ENCODE measurements at places on chromosomes 1 and 21.

GRCh38 chr1:24045771-24046170 lies 65.6 kb upstream of the SRSF10 start:
- no peak for DNase-seq

- no peak for DNase-seq
Observed at GRCh38 chr1:55050283-55050682, 10.9 kb downstream of the PCSK9 start.

DNA sequence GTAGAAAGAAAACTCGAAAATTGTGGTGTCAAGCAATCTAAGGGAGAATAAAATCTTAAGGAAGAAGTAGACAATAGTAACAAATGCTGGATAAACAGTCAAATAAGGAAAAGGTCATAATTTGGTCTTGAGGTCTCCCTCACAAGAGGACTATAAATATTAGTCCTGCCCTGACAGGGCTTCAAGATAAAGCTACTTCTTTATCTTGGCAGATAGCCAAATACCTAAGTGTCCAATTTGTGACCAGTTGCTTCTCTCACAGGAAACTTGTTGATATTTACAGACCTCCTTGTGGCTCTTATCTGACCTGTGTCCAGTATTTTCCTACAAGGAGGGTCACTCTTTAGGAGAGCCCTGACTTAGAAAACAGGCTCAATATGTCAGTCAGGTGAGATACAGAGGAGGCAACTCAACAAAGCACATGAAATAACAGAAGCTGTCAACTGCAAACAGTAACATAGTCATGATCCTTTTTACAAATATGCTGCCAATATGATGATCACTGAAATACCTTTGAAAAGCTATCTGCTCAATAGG lies 88.8 kb downstream of the TNNI3K start:
- no peak for DNase-seq

GRCh38 chr1:119483441-119484200 lies 23.4 kb upstream of the HSD3B1 start:
- DNase-seq: no peak

- no peak for DNase-seq
Observed at GRCh38 chr1:234755449-234755863, 145.5 kb upstream of the IRF2BP2 start.

DNA sequence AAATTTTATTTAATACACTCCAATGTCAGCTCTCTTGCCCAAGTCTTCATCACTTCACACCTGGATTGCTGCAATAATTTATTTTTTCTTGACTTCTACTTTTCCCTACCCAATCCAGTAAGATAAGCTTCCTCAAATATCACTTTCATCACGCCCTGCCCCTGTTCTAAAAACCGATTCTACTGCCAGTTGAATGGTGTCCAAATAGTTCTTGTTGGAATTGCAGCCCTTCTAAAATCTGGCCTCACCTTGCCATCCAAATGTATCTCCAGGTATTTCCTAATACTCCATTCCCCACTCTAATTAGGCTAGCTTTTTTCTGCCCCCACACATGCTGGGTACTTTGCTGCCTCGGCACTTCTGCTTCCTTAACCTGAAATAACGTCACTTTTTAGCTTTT lies 152.5 kb downstream of the HMCN1 start:
- no peak for DNase-seq

GRCh38 chr1:88221411-88221810 lies 462.7 kb upstream of the PKN2 start:
- no peak for DNase-seq

- no peak for DNase-seq
Observed at GRCh38 chr1:214467078-214467585, 84.3 kb downstream of the PTPN14 start.

GRCh38 chr1:44300852-44301251 lies 54.2 kb downstream of the ERI3 start:
- no peak for DNase-seq

DNA sequence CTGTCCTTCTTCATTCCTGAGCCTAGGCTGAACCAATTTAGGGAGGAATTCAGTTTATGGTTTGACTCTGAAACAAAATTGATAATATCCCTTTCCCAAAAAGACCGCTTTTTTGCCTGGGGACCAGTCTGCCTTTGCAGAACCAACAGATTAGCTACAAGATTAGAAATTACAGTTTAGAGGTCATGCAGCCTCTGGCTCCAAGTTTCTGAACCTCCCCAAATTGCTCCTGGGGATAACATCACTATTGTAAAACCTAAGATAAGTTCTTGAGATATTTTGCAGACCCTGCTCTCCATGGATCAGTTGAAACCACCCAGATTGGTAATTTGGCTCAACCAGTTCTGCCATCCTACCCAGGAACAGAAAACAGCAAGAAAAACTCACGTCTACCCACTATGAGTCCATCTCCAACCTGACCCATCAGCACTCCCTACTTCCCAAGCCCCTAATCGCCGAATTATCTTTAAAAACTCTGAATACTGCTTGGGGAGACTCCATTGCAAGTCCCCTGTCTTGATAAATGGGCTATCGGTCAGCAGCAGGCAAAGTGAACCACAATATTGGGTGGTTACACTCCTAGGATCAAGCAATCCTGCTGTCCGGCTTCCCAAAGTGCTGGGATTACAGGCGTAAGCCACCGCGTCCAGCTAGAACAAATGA lies 605 bp upstream of the RABGGTB start:
- DNase-seq: no peak

DNA sequence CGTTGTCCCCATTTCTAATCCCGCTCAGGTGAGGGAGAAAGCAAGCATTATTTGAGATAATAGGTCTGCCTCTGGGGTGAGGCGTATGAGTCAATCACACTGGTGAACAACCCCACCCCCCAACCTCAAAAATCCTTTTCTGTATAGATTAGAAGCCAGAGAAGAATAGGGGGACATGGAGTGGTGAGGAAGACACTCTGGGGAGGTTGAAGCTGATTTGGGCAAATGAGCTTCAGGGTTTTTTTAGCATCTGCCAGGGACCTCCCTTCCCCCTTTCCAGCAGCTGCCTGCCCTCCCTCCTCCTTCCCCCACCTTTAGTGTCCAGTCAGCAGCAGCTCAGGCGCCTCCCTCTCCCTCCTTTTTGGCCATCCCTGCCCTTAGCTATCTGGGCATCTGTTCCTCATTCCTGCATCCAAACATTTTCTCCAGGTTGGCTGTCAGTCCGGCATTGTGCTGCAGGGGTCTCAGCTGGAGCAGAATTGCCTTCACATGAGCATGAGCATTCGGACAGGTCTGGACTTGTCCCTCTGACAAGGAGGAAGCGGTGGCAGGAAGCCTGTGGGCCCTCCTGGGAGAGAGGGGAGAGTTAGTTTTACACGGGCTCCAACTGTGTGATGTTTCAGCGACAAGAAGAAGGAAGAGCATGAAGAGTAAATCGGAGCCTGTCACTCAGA lies 30.8 kb upstream of the PTGFRN start:
- no peak for DNase-seq

DNA sequence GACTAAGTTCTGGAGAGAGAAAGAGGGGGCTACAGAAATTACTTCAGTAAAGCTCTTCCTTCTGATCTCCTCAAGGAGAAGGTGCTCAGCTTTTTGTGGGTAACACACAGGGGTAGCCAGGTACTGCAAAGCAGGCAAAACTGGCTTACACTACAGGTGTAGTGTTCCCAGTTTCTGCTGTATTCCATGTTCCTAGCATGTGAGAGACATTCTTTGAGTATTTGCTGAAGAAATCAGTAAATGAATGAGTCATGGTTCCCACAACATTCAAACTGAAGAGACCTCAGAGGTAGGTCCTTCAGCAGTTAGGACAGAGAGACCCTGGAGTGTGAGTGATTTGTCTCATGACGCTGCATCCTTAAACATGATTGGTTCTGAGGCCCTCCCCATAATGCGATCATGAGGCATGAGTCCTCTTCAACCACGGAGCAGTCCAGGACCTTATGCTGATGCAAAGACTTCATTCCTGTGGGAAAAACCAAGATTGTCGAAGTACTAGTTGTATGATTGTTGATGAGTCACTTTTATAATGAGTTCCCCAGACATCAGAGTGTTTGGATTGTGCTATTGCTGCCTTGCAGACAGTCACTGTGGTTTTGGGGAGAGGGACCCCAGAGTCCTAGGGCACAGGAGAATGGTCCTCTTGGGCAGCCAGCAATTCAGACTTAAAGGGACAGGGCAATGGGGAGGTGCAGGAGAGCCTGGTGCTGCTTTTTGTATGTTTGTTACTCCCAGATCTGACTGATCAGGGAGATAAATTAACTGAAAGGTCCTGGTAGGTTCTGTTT lies 2.7 kb upstream of the OR10J4 start:
- DNase-seq: no peak

GRCh38 chr1:75787524-75787923 lies 1.5 kb downstream of the RABGGTB start:
- DNase-seq: no peak

DNA sequence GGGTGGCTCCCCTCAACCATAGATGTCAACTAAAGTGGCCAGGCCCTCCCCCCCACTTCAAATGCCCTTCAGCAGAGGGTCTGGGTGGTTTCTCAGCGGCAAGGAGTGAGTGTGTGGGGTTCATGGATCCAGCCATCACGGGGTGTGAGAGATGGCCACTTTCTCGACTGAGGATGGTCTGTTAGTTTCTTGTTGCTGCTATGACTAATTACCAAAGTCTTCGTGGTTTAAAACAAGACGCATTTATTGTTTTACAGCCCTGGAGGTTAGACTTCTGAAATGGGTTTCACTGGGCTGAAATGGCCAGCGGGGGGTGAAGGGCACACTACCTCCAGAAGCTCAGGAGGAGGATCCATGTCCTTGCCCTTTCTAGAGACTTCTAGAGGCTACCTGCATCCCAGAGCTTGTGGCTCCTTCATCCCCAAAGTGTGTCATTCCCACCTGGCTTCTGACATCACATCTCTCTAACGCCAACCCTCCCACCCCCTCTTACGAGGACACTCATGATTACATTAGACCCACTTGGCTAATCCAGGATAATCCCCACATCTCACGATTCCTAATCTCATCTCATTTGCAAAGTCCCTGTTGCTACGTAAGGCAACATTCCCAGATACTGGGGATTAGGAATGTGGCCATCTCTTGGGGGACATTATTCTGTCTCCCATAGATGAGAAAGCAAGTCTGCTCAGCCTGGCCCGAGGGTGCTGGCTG lies 53.0 kb downstream of the EPHB2 start:
- no peak for DNase-seq

DNA sequence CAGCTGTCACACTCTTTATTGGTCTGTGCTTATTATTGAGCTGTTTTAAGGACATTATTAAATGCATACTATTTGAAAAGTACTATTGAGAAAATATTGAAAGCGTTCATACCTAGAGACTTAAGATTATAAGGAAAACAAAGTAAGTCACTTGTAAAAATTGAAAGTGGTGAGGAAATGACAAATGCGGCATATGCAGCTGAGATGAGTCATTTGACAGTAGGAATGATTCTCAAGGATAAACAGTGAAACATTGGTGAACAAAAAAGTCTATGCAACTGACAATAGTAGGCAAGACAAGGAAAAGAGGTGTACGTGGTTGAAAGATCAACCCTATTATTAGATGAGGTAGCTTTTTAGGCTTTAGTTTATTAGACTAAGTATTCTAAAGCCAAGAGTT lies 82.6 kb upstream of the MAP10 start:
- no peak for DNase-seq

GRCh38 chr1:79371802-79372201 lies 365.3 kb upstream of the ADGRL4 start:
- no peak for DNase-seq

- DNase-seq: no peak
Observed at GRCh38 chr1:203069030-203069747, 16.6 kb downstream of the MYOG start.

GRCh38 chr1:24562625-24563024 lies 6.7 kb downstream of the NCMAP start:
- no peak for DNase-seq

DNA sequence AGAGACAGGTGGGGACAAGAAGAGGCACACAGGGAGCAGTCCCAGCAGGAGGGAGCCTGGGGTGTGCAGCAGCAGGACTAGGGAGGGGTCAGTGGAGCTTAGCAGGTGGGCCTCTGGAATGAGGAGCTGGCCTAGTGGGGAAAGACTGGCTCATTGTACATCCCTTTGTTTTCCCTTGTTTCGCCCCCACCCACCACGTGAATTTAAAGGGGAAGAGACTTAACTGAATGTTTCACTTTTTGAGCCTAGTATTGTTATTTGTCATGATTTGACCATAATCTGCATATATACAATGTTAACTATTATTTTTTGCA lies 181.7 kb downstream of the DHRS3 start:
- DNase-seq: no peak

- no peak for DNase-seq
Observed at GRCh38 chr1:229004066-229004833, 266.7 kb upstream of the RAB4A start.

DNA sequence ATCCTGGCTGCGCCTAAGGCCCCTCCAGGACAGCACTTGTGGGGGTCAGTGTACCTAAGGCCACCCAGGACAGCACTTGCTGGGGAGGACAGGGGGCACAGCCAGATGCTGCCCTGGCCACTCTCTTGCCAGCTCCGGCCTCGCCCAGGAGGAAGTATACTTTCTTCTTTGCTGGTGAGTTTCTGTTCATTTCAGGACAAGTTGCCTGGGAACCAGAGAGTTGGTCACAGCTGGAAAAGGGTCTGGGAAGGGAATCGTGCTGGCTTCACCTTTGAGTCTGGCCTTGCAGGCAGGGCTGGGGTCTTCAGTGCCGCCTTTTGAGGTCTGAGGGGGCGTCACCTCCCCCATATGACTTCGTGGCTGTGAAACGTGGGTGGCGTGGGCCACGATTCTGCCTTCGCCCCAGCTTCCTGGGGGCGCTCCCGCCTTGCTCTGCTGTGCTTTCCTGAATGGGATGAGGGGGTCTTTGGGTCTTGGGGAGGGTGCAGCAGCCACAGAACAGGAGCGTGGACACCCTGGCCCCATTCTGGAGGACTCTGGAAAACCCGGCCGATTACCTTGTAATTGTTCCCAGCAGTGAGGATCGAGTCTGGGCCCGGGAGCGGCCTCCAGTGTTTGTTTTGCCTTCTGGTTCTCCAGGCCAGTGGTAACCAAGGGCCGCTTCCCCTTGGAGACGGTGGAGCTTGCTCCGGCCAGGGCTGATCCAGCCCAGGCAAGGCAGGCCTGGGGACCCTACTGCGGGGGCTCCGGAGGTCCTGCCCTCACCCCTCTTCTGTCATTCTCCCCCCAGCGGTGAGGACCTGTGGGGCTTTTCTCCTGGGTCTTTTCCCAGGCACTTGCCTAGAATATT lies 45.9 kb downstream of the SPSB1 start:
- no peak for DNase-seq

GRCh38 chr1:168340781-168341482 lies 60.3 kb downstream of the TBX19 start:
- DNase-seq: no peak

- DNase-seq: no peak
Observed at GRCh38 chr1:35364741-35365140, 96.2 kb downstream of the ZMYM4 start.

- no peak for DNase-seq
Observed at GRCh38 chr1:74766579-74766978, 33.6 kb downstream of the TYW3 start.

All from stimulated activated CD4-positive, alpha-beta T cell treated with anti-CD3 and anti-CD28 coated beads, Interleukin-4, amount 100 ng/mL, for 4 hours (primary cell).